Hematopoietic multipotent progenitor cell treated with erythropoietin and hydrocortisone succinate and interleukin-3 and kit ligand, for 6 days (in vitro differentiated cells): ENCODE measurements at places on chromosomes 16 and 17.

- DNase-seq: no peak
Measured at GRCh38 chr17:2545393-2545792, 33.7 kb upstream of the METTL16 start.

DNA sequence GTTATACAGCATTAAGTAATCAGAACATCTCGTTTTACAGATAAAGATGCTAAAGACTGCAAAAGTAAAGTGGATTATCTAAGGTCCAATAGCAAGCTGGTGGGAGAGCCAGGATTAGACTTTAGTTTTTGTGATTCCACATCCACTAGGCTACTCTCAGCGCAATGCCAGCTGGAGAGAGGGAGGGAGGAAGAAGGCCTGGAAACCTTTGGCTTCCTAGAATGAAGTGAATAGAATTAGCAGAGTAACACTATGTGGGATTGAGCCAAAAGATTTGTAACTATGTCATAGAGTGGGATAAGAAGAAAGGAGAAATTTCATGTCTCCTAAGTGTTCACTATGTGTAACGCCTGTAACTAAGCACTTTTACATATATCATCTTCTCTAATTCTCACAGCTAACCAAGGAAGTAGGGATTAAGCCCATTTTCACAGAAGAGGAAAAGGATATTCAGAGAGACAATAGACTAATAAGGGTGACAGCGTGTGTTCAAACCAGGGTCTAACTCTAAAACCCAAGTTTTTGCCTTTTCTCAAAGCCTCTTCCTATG, 25.4 kb upstream of the NSRP1 start:
- no peak for DNase-seq

- no peak for DNase-seq
Measured at GRCh38 chr16:31876951-31877828, 3.6 kb downstream of the ZNF267 start.

- DNase-seq: no peak
Measured at GRCh38 chr16:23666571-23667354, 11.9 kb upstream of the PLK1 start.

DNA sequence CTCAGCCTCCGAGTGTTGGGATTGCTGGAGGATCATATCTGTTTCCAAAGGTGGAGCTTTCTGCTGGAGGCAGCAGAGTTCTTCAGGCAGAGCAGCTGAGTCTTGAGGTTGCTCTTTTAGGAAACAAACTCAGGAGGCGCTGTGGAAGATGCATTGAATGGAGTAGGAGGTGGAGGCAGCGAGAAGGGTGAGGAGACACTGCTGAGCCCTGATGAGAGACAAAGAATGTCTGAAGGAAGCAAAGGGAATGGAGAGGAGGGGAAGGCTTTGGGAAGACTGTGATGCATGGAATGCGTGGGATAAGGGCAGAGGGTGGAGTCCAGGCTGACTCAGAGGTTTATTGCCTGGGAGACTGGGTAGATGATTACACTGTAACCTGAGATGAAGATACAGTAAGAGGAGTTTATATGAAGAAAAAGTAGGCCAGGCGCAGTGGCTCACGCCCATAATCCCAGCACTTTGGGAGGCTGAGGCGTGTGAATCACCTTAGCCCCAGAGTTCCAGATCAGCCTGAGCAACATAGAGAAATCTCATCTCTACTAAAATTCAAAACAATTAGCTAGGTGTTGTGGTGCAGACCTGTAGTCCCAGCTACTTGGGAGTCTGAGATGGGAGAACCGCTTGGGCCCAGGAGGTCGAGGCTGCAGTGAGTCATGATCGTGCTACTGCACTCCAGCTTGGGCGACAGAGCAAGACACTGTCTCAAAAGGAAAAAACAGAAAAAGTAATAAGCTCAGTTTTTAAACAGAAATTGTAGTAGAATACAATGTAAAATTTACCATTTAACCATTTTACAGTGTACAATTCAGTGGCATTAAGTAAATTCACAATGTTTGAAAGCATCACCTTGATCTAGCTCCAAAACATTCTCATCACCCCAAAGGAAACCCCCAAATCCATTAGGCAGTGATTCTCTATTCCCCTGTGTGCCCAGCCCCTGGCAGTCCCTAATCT, 17.8 kb upstream of the TMEM219 start:
- DNase-seq: peak; percentile 49

DNA sequence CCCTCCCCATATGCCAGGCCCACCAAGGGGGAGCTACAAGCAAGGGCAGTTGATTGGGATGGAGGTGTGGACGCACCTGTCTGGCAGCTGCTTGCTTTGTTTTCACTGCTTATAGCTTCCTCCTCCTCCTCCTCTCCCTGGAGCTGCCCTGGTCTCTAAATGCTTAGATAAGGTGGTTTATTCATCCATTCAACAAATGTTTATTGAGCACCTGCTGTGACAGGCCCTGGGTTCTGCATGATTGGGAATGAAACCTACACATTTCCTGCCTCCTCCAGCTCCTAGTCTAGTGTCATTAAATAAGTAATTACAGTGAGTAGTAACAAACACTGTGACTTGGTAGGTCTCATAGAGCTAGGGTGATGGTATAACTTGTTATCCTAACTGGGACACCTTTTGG, 17.4 kb upstream of the MAP3K14 start:
- DNase-seq: no peak

DNA sequence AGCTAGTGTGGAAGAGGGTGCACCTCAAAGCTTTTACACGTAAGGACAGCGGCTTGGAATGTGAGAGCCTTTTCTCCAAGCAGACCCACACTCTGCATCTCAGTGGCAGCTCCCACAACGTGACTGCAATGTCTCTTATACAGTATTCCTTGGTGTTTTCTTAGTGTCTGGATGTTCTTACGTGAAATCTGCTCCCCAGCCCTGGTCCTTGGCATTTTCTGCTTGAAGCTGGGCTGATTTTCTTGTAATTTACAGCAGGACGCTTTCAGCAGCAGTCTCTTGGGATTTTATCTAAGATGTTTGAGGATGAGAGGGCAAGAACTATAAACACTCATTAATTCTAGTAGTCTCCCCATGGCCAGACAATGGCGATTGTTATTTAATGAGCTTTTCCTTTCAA, 12.1 kb upstream of the POLR3E start:
- no peak for DNase-seq

- no peak for DNase-seq
Measured at GRCh38 chr17:45081047-45081703, 20.1 kb downstream of the NMT1 start.

- DNase-seq: no peak
Measured at GRCh38 chr17:7750321-7750821, 32.8 kb downstream of the DNAH2 start.

- no peak for DNase-seq
Measured at GRCh38 chr16:48405153-48405552, 19.9 kb upstream of the SIAH1 start.
